ENCODE measurements at places on chromosomes 6 and 20. TPM values are rescaled to one million over a fixed set of nuclear protein-coding genes. Genes with fewer than 3 reads are reported as not detected.

- DNase-seq: no peak
These were observed 22.7 kb upstream of the TMEM181 start for GRCh38 chr6:158536891-158537798.

Gene RAD21L1
- total RNA-seq: not detected

DNA sequence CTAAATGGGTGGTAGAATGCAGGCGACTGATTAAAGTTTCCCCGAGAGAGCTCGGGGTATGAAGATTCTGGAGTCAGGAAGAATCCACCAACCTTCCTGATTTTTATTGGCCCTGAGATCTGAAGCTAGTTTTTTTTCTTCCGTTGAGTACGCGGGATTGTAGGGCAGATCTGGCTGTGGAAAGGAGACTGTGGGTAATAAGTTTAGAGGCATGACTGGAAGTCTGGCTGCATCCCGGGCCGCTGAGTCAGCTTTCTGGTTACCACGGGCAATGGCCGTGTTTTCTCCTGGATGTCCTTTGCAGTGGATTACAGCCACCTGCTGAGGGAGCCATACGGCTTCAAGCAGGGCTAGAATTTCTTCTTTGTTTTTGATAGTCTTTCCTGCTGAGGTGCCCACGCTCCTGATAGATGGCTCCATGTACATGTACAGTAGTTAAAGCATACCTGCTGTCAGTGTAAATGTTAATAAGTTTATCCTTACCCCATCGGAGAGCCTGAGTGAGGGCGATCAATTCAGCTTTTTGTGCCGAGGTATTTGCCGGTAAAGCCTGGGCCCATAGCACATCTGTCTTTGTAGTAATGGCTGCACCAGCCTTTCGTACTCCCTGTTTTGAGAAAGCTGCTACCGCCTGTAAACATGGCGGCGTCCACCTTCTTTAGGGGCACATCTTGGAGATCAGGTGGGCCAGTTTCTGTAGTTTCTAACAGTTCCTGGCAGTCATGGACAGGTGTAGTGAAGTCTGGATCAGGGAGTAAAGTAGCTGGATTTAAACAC lies 154.0 kb downstream of the TRIM27 start:
- DNase-seq: no peak

GRCh38 chr6:119444642-119445557 lies 95.3 kb upstream of the MAN1A1 start:
- no peak for DNase-seq

DNA sequence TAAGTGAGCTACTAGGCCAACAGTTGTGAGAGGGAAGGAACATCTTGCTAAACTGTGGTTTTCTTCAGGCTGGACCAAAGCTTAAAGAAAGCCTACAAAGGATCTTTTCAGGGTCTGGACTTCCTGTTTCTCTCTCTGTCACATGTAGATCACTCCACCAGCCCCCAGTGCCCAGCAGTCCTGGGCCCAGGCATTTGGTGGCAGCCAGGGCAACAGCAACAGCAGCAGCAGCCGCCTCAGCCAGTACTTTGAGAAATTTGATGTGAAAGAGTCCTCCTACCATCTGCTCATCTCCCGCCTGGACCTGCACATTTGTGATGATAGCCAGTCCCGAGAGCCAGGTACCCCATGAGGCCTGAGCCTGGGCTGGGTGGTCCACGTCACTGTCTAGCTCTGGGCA lies 44.1 kb downstream of the BLTP3A start:
- no peak for DNase-seq

- no peak for DNase-seq
These were observed 85.4 kb upstream of the GPR6 start for GRCh38 chr6:109892451-109893435.

- DNase-seq: no peak
These were observed 2.1 kb downstream of the TFEB start for GRCh38 chr6:41733360-41733706.

DNA sequence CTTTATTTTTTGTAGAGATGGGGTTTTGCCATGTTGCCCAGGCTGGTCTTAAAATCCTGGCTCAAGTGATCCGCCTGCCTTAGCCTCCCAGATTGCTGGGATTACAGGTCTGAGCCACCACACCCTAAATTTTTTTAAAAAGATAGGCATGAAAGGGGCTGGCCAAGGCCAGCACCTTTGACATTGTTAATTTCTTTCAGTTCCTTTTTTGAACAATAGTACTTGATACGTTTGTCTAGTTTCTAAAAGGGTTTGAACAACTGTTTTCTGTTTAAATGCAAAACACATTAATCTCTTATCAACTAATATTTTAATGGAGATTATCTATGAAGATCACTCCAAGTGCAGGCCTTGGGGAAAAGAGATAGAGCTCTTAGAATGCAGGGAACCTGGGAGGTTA lies 37.6 kb upstream of the PTPRK start:
- DNase-seq: no peak
